ENCODE measurements at places on chromosomes 6 and 20.
A peak's percentile ranks its signal among the peaks of the same experiment; 100 is the strongest.

DNA sequence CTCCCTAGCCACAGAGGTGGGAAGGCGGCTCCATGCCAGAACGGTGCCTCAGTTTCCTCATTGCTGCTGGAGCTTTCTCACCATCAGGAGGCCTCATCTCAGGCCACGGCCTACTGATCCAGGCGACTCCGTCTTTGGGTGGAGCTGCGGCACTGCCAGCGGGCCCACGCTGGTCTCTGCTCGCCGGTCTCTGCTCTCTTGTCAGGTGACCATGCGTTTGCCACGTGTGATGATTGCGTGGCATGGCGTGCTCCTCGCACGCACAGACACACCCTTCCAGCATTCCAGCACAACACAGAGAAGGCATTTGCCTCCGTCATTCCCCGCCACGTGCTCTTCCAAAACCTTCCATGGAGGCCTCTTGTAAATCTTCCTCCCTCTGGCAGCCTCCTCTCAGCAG is 271.1 kb downstream of the CDH4 start:
- H3K4me1 ChIP-seq, result no peaks in the 10 kb centered on the region
- H3K27me3 ChIP-seq, result no peaks in the 10 kb centered on the region
- no peak overlapping the region for H3K27ac ChIP-seq
- no peaks in the 10 kb centered on the region for H3K36me3 ChIP-seq

DNA sequence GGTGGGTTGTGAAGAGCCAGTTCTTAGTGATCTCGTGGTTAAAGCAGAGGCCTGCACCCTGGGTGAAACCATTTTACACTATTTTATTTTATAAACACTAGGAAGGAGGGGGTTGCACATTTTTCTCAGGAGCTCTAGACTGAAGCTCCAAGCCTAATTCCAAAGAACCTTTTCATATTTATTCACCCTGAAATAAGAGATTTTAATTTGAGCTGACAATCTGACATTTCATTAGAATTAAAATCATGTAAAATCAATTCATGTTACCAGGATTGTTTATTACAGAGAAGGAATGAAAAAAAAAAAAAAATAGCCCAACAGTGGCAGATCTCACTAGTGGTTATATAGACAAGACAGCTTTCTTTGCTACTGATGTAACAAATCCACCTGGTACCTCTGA is 222.5 kb upstream of the SOX4 start:
- H3K27me3 ChIP-seq, result no peaks in the 10 kb centered on the region
- peaks cover 11% of the 10 kb centered on the region for H3K4me1 ChIP-seq
- DNase-seq, result no peak
- no peak overlapping the region for H3K4me3 ChIP-seq
- no peaks in the 10 kb centered on the region for H3K36me3 ChIP-seq
- H3K27ac ChIP-seq, result peak overlapping the region; percentile 58

DNA sequence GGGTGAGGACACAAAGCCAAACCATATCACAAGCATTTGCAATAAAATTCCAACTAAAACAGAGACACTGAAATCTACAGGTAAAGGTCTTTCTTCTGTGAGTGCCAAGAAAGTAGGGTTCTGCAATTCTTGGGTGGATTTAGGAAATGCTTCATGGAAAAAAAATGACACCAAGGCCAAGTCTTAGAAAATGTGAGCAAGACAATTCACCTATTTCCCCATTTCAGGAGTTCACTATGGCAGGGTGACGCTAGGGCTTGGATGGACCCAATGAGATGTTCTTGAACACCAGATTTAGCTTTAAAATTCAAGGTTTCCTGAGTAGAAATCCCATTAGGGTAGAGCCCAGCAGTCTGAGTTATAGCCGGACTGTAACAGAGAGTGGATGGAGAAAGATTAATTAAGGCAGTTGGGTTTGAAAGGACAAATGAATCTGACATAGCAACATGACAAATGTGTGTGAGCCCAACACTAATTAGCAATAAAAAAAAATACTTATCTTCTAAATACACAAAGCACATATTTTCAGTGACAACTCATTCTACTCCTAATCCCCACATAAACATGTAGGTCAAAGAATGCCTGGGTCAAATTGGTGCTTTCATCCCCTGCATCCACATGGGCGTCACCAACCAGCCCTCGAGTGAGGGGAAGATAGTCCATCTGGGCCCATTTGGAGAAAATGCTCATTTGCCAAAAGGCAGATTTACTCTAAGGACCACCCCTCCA is 180.4 kb upstream of the JARID2 start:
- no peak overlapping the region for H3K4me3 ChIP-seq
- H3K27me3 ChIP-seq, result no peaks in the 10 kb centered on the region
- no peak for DNase-seq
- no peaks in the 10 kb centered on the region for H3K36me3 ChIP-seq
- no peaks in the 10 kb centered on the region for H3K4me1 ChIP-seq

GRCh38 chr6:97102145-97102790 is 177.7 kb downstream of the KLHL32 start:
- no peak overlapping the region for H3K4me3 ChIP-seq
- H3K27me3 ChIP-seq, result no peaks in the 10 kb centered on the region
- DNase-seq, result no peak
- H3K4me1 ChIP-seq, result no peaks in the 10 kb centered on the region
- H3K27ac ChIP-seq, result no peak overlapping the region
- H3K36me3 ChIP-seq, result no peaks in the 10 kb centered on the region

DNA sequence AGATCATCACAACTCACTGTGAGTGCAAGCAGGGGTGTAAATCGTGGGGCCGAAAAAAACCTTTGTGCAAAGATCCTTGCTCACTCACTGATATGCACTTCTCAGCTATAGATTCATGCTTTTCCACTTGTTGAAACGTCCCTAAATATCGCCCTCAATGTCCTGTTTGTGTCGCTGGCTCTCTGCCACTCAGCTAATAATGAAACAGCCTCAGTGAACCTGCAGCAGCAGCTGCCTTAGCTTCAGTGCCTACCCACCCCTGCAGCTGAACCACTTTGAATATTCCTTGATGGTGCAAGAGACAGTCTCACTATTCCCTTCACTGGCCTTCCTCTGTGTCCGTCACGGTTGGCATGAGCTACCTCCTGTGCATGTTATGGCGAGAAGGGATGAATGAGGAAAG is 128.9 kb upstream of the NAA20 start:
- H3K27ac ChIP-seq, result peak overlapping the region; percentile 82
- H3K4me1 ChIP-seq, result peaks cover 54% of the 10 kb centered on the region
- no peak for DNase-seq
- no peaks in the 10 kb centered on the region for H3K27me3 ChIP-seq
- H3K36me3 ChIP-seq, result no peaks in the 10 kb centered on the region

GRCh38 chr6:4677011-4677750 is 99.0 kb upstream of the CDYL start:
- no peaks in the 10 kb centered on the region for H3K36me3 ChIP-seq
- H3K4me3 ChIP-seq, result no peak overlapping the region
- no peak overlapping the region for H3K27ac ChIP-seq
- no peak for DNase-seq
- H3K4me1 ChIP-seq, result no peaks in the 10 kb centered on the region
- no peaks in the 10 kb centered on the region for H3K27me3 ChIP-seq

DNA sequence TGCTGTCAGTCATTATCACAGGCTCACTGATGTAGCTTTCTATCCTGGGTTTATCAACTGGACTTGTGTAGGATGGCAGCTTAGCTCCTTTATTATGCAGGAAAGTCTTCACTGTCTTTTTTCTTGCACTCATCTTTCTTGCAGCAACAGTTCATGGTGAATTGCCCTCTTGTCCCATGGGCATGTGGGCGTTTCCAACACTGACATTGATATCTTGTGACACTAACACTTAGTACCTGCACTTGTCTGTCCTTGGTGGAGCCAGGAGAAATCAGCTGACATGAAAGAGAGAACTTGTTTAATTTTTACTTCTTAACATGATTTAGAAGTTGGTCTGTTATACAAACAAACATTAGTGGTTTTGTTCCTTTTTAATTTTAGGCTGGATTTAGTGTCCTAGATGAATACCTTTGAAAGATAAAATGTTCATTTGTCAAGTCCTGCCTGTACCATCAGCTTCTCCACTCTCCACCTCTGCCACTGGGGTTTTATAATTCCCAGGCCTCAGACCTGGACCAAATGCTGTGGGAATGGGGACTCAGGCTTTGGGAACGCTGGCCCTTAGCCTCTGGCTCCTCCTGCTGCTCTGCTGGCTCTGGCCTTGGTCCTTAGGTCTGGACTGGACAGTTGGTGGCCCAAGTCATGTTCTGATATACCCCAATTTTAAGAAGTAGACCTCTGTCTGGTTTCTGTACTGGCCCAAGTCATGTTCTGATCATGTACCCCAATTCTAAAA is 161.0 kb upstream of the LAMP5 start:
- DNase-seq, result no peak
- H3K36me3 ChIP-seq, result no peaks in the 10 kb centered on the region
- no peaks in the 10 kb centered on the region for H3K4me1 ChIP-seq
- H3K4me3 ChIP-seq, result no peak overlapping the region

DNA sequence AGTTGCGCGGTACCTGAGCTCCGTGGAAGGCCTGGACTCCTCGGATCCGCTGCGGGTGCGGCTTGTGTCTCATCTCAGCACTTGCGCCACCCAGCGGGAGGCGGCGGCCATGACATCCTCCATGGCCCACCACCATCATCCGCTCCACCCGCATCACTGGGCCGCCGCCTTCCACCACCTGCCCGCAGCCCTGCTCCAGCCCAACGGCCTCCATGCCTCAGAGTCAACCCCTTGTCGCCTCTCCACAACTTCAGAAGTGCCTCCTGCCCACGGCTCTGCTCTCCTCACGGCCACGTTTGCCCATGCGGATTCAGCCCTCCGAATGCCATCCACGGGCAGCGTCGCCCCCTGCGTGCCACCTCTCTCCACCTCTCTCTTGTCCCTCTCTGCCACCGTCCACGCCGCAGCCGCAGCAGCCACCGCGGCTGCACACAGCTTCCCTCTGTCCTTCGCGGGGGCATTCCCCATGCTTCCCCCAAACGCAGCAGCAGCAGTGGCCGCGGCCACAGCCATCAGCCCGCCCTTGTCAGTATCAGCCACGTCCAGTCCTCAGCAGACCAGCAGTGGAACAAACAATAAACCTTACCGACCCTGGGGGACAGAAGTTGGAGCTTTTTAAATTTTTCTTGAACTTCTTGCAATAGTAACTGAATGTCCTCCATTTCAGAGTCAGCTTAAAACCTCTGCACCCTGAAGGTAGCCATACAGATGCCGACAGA is 9.9 kb downstream of the HEY2 start:
- no peak overlapping the region for H3K4me3 ChIP-seq
- no peaks in the 10 kb centered on the region for H3K36me3 ChIP-seq

GRCh38 chr6:115740907-115741306 is 319.8 kb downstream of the FRK start:
- no peaks in the 10 kb centered on the region for H3K36me3 ChIP-seq
- no peak overlapping the region for H3K4me3 ChIP-seq
- no peak overlapping the region for H3K27ac ChIP-seq
- no peak for DNase-seq
- no peaks in the 10 kb centered on the region for H3K4me1 ChIP-seq

- H3K4me3 ChIP-seq, result no peak overlapping the region
- H3K36me3 ChIP-seq, result no peaks in the 10 kb centered on the region
- H3K4me1 ChIP-seq, result no peaks in the 10 kb centered on the region
- no peak overlapping the region for H3K27ac ChIP-seq
- no peak for DNase-seq
- H3K27me3 ChIP-seq, result no peaks in the 10 kb centered on the region
Measured at GRCh38 chr6:102701019-102701418, 1307.5 kb downstream of the GRIK2 start.

DNA sequence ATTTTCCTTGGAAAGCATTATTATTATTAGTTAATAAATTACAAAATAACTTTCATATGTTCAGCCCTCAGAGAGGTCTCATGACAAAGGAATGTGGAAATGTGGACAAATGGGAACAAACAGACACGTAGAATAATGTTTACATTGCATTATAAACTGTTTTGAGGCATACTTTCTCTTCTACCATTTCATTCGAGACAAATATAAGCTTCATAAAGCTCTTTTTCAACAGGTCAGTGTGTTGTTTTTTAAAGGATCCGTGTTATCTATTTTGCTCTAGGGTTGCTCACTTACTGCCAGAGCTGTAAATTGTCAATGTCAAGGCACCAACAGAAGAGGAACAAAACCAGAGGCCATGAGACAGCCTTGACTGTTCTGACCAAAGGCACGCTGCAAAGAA is 256.8 kb downstream of the PHACTR1 start:
- no peak overlapping the region for H3K4me3 ChIP-seq
- H3K27me3 ChIP-seq, result no peaks in the 10 kb centered on the region
- DNase-seq, result no peak
- H3K4me1 ChIP-seq, result no peaks in the 10 kb centered on the region
- H3K27ac ChIP-seq, result no peak overlapping the region

GRCh38 chr6:55528624-55529023 is 50.4 kb downstream of the HMGCLL1 start:
- H3K4me3 ChIP-seq, result no peak overlapping the region
- H3K27ac ChIP-seq, result no peak overlapping the region
- no peak for DNase-seq
- H3K36me3 ChIP-seq, result no peaks in the 10 kb centered on the region
- no peaks in the 10 kb centered on the region for H3K27me3 ChIP-seq

DNA sequence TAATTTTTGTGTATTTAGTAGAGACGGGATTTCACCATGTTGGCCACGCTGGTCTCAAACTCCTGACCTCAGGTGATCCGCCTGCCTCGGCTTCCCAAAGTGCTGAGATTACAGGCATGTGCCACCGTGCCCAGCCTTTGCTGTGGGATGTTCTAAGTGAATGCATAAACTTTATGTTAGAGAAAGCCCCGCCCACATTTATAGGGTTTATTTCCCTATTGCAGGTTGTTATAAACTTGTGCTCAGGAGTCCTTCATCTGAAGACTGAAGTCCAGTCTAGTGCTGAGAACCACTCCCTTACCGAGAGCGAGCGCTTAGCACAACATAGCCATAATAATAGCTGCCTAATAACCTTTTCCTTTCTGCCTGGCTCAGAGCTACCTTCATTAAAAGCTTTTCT is 75.4 kb upstream of the ZNF217 start:
- H3K36me3 ChIP-seq, result no peaks in the 10 kb centered on the region
- H3K27ac ChIP-seq, result no peak overlapping the region
- DNase-seq, result no peak
- no peaks in the 10 kb centered on the region for H3K27me3 ChIP-seq
- no peaks in the 10 kb centered on the region for H3K4me1 ChIP-seq
- no peak overlapping the region for H3K4me3 ChIP-seq

DNA sequence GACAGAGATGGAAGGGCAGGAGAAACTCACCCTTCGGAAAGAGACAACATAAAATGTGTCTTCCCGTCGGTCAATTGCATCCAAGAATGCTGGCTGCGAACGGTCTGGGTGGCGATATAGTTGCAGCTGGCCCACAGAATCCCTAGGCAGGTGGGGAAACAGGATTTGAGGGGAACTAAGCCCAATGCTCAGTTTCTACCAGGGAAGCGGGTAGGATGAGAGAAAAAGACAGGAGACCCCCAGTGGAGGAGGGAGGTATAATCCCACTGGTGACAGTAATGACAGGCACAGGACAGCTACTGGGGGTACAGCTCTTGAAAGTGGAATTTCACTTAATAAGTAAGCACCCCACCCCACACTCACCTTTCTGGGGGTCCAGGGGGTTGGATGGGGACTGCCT is 7.5 kb upstream of the TNXB start:
- no peaks in the 10 kb centered on the region for H3K27me3 ChIP-seq
- H3K27ac ChIP-seq, result peak overlapping the region; percentile 55
- no peak for DNase-seq
- H3K36me3 ChIP-seq, result peaks cover 57% of the 10 kb centered on the region
- peaks cover 37% of the 10 kb centered on the region for H3K4me1 ChIP-seq
- H3K4me3 ChIP-seq, result no peak overlapping the region

All from upper lobe of right lung (tissue), 1 donor.